ENCODE measurements at places on chromosomes 2 and 18.
A peak's percentile ranks its signal among the peaks of the same experiment; 100 is the strongest.

GRCh38 chr2:13662055-13662454, 945.3 kb downstream of the TRIB2 start:
- DNase-seq: no peak

DNA sequence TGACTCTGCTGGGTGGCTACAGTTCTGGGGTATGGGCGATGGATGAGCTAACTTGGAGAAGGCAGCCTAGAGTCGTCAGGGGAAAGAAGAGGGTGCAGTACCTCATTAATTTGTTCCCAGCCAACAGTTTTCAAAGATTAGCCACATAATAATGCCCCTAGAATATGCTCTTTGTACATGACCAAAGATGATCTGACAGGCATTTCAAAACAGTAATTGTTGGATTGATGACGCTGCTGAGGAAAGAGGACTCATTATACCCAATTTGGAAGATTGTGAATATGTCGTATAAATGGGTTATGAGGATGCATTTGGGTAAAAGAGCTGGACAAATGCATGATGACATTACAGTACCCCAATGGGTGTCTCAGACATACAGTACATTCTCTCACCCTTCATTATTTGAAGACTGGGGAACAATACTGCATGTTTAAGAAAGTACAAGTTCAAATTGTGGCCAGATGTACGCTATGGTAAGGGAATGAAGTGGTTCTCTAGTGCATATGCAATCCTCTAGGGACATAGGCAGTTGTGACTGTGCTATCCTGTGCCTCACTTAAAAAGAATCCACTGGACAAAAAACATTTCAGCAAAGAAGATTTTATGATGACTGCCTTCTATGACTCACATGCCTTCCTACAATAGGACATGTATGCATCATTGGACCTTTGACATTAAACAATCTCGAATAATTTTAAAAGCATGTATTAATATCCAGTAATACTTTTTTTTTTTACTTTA, 233.2 kb downstream of the CNTNAP5 start:
- no peak for DNase-seq

DNA sequence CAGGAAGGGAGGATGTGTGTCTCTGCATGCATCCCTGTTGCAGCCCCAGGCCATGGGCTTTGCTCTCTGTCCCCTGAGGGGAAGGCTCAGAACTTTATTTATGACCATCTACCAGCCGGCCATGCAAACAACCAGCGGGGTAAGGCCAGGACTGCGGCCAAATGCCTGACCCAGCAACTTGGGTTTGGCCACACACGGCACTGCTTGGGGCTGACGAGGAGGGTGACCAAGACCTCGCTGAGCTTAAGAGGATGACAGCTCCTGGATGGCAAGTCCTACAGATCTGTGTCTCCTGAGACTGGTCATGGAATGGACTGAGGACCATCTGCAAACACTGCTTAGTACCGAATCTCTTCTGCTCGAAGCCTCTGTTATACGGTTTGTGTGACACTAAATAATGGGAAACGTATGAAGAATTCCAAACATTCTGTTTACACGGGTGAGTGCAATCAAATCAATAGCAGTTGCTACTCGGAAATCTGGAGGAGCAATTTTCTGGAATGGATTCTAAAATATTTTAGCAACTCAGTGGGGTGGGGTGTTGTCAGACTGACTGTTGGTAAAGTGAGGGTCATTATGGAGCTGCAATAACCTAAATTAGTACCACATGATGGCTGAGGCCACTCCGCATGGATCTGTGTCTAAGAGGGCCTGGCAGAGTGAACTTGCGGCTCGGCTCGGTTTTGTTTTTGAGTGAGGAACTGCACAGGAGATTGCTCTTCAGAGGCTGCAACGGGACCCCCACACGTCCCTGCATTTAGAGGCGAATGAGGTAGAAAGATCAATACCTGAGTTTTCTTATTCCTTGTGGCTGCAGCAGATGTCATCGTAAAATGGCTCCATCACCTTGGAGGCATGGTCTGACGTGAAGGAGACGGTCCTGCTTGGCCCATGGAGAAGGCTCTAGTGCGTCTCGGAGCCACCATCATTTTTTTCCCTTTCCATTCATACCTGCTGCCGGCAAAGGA, 26.6 kb downstream of the TMEM18 start:
- no peak for DNase-seq

GRCh38 chr2:178266445-178266844, 72.1 kb downstream of the OSBPL6 start:
- no peak for DNase-seq

DNA sequence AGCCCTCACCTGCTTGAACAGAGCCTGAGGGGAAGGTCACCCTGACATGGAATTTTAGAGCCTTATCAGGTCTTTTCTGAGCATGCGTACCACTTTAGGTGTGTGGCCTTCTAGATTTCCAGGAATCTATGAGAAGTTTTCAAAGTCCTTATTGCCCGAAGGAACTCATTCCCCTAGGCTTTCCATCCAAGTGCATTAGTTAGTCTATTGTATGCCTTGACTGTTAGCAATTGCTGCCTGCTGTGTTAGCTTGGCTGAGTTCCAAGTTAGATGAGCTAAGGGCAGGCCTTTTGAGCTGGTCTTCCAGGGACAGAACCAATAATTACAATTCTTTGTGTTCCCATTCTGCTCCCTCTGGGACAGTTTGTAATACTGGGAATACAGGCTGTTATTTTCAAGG, 30.8 kb upstream of the PUM2 start:
- DNase-seq: peak; percentile 91

DNA sequence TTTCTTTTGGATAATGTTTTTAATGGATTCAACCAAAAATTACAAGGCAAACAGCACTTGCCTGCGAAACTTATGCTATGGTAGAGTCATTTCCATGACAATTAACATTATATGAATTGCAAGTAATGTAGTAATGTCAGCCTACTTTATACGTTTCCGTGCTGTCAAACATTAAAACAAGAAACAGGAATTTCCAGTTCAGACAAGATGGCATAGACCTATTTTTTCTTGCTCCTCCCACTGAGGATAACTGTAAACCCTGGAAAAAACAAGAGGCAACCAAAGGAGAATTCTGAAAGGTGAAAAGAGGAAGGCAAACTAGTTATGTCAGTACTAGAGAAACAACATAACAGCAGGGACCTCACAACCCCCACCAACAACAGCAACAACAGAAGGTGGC, 170.7 kb downstream of the DIS3L2 start:
- no peak for DNase-seq

DNA sequence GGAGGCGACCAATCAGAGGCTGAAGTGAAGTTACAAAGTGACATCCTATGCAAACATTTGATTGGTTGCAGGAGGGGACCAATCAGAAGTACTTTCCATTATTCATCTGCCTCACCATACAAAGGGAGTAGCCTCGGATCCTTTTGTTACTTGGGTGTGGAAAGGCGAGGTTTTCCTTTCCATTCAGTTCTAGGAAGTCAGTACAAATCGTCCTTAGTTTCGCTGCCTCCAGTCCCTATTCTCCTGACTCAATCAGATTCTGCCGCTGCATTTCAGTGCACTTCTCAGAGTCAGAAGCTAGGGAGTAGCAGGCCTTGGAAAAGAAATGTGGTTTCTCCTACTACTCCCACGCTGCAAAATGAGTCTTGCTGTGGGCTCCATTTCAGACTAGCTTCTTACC, 149.4 kb downstream of the DTNA start:
- no peak for DNase-seq

DNA sequence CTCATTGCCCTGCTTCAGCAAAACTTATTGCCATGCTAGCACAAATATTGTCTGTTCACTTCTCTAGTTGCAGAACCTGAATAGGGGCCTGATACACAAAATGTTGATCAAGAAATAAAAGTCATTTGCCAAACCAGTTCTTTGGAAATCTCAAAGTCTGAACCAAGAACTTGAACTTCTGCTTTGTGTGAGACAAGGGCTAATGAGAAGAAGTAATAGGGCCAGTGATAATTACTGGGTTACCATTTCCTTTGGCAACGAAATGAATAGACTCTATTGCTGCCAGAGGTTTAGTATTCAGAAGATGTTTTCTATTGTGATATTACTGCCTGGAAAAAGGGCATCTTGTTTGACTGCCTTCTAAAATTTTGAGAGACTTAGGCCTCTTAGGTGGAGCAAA, 35.0 kb downstream of the TMEFF2 start:
- DNase-seq: no peak

DNA sequence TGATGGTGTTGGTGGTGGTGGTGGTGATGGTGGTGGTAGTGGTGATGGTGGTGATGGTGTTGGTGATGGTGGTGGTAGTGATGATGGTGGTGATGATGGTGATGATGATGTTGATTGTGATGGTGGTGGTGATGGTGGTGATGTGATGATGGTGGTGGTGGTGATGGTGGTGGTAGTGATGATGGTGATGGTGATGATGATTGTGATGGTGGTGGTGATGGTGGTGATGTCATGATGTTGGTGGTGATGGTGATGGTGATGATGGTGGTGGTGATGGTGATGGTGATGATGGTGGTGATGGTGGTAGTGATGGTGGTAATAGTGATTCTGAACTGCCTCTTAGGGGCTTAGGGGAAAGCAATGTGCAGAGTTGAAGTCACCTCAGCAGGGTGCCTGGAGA, 760.7 kb downstream of the GALR1 start:
- no peak for DNase-seq

DNA sequence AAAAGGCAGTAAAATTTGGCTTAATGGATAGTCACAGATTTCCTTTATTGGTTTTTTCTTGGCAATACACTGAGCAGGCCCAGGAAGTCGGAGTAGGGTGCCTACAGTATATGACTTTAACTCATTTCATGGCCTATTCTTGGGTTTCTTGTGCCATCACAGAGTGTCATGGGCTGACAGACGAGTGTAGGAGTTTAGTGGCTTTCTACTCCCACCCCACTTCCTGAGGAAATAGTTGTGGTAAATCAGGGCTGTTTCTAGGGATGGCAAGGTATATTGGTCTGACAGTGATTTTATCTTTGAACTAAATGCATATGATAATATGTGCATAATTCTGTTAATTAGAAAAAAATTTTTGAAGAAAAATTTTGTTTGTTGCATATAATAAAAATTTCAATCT, 100.1 kb downstream of the PLCL1 start:
- DNase-seq: no peak

DNA sequence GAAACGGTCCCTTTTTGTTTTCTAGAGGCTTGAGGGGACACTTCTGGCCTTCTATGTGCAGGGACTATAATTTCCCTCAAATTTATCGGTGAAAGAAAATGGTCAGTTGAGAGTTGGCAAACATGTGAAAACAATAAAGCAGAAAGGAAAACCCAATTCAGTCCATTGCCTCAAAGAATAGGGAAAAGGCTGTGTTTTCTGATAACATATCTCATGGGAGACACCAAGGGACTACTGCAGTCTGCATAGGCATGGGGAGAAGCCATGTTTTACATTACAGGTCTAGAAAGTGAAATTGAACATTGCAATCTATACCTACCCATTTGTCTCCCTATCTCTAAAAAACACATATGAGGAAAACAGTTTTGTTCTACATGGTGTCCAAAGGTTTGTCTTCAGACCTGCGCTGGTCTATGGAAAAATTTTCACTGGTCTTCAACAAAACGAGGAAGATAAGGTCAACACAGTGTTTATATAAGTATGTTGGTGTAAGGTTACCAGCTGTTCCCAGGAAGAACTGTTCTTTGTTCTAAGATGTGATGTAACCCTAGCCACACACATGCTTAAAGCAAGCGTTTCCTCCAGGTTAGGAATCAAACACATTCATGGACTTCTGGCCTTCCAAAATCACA, 179.7 kb downstream of the MREG start:
- no peak for DNase-seq

DNA sequence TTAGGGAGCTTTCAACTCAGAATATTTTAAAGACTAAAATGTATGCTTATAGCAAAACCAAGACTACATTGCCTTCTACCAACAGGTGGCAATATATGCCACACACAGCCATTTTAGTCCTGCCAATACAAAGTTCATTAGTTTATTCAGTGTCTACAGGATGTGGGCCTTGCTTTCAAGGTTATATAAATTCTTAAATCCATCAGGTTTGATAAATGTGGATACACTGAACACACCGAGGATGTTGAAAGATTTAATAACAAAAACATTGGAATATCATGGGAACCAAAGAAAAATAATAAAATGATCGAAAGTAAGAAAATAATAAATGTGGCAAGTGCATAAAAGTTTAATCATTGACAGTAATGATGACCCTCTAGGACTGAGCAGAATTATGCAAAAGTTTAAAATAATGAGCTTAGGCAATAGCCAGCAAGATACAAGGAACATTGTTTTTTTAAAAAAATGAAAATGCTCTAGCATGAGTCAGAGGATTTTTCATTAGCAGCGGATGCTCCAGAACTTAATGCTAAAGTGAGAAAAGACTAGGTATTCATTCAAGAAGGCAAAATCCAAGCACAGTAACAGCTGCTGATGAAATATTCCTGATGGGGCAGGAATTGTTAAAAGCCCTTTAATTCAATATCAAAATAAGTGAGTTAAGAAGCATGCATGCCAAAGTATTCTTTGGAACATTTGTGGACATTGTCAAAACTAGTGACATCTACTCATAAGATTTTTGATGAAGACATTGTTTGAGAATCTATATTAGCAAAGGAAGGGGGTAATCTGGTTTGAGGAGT, 14.2 kb downstream of the SCN9A start:
- no peak for DNase-seq

- DNase-seq: no peak
Measured at GRCh38 chr18:79680891-79681339, 1.3 kb downstream of the CTDP1 start.

GRCh38 chr2:72893594-72894319, 6.5 kb downstream of the SPR start:
- DNase-seq: no peak

DNA sequence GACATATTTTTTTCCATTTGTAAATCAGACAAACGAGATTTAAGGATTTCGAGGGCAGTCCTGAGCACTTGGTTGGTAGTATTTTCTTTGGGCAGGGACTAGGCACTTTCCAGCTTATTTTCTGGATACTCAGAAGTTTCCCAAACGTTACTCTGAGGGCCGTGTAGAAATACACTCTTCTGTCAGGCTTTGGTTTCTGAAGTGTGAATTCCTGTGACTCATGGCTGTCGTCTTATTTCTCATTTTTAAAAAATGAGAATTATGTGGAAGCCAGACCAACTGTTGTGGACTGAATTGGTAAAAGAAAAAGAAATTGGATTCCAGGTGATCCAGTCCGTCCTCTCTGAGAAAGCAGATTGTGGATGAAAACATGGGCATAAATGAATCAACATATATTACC, 658.6 kb upstream of the FANCL start:
- DNase-seq: no peak

DNA sequence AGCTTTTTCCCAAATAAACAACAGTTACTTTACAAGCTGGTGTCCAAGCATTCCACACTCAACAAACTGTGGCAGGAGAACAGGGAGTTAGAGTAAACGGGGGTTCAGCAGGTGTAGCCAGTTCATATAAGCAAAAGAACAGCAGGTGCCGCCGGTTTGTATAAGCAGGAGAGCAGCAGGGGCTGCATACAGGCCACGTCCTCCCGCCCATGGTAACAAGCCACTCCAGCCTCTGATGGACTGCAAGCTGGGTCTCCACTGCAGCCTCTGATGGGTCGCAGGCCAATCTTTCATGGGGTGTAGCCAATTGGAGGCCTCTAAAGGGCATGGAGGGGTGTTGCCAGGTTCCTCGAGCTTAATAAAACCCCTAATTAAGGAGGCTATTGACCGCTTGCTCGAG, 189.3 kb downstream of the ANKRD30B start:
- DNase-seq: no peak
